ENCODE measurements at places on chromosomes 3 and 15.

GRCh38 chr3:64943866-64944265 lies 256.1 kb upstream of the ADAMTS9 start:
- DNase-seq = no peak

GRCh38 chr3:116039651-116039985 lies 405.7 kb downstream of the LSAMP start:
- no peak for DNase-seq

GRCh38 chr3:9915254-9916141 lies 1.4 kb upstream of the IL17RC start:
- no peak for DNase-seq

DNA sequence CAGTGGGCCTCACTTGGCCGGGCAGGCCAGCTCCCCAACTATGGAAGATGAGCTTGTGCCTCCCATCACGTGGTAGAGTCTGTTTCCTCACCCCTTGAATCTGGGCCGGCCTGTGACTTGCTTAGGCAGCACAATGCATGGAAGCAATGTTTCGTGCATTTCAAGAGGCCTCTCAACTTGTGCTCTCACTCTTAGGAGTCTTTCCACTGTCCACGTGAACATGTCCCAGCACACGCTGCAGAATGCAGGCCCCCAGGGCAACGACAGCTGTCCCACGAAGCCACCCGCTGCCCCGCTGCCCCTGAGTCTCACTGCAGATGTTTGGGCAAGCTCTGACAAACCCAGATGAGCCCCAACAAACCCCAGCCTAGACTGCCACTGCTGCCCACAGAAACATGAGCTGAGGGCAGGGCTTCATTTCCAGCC lies 27.2 kb upstream of the SLC41A3 start:
- no peak for DNase-seq

DNA sequence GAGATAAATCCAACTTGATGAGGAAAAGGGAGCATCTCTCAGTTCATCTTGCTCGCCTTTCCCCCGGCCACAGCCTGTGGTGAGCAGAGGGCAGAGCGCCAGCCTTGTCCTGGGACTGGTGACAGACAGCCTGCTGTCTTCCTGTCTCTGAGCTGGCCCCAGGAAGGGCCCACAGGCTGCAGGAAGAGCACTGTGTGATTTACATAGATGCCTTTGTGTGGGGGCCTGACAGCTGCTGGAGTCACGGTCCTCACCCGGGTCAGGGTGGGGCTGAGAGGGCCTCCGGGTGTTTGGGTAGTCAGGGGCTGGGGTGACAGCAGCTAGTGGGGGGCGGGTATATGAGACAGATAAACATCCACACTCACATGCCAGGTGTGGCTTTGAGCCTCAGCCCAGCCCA lies 29.3 kb downstream of the PLA2G4D start:
- no peak for DNase-seq

- DNase-seq = no peak
These were observed 26.2 kb downstream of the KIF7 start for GRCh38 chr15:89628806-89629715.

GRCh38 chr3:43221076-43221475 lies 65.3 kb upstream of the SNRK start:
- peak; percentile 25 for DNase-seq

DNA sequence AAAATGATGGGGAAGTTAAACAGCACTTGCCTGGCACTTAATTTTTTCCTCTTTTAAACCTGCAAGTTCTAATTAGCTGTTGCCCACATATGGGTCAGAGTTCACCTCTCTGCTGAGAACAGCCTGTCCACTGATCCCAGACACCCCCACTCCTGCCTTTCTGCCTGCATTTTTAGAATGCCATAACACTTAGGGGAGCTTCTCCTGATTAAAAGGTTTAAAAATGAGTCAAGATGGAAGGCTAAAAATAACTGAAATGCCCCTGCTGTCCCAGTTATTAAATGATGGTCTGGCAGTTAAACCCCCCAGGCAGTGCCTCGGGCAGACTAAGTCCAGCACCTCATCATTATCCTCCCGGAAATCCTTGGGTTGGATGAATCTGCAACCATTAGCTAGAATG lies 913.6 kb upstream of the ARPP21 start:
- DNase-seq = no peak

DNA sequence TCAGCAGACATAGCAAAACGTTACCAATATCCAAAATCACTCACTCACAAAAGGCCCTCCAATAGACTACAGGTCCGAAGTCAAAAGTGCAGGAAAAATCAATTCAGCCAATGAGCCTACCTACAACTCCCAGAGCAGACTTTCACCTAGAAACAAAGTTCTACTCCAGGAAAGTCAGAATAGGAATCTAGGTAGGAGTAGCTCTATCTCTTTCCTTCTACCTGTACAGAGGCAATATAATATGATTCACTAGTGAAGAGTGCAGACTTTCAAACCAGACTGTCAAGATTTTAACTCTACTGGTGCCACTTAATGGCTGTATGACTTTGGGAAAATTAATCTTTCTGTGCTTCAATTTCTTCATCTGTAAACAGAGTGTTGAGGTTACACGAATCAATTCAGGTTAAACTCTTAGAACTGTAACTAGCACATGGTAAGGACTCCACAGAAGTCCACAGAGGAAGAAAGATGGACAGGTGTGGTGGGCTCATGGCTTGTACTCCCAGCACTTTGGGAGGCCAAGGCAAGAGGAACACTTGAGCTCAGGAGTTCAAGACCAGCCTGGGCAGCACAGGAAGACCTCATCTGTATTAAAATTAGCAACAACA lies 9.4 kb downstream of the DCUN1D1 start:
- DNase-seq = no peak

DNA sequence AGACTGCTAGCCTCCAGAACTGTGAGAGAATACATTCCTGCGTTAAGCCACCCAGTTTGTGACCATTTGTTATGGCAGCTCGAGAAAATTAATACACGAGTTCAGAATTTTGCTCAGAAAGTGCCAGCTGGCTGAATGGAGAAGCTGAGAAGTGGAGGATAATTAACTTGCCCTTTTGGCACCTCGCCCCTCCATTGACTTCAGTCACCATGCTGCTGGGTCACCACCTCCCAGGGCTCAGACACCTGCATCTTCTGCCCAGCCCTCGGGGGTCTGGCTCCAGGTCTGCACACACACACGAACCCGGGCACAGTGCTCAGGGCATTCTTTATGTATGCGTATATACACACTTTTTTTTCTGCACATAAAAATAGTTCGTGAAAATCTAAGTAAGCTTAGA lies 32.0 kb downstream of the AMOTL2 start:
- no peak for DNase-seq

GRCh38 chr15:39397883-39398282 lies 183.0 kb upstream of the THBS1 start:
- no peak for DNase-seq

DNA sequence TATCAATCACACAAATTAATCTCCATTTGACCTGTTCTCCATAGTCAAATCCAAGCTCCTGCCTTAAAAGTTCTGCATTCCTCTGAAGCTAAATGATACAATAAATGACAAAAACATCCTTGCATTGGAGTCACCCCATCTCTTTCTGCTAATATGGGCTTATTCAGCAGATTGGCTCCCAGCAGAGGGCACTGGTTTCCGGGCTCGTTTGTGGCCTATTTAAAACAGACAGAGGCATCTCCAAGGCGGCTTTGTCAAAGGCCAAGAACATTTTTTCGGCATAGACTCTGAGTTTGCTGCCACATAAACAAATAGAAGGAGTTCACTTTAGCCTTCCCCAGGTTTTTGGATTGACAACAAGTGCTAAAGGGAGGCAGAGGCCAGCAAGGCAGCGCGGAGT lies 204.4 kb upstream of the RASGRP1 start:
- no peak for DNase-seq

GRCh38 chr3:58798312-58798711 lies 131.7 kb upstream of the FAM3D start:
- DNase-seq = no peak

DNA sequence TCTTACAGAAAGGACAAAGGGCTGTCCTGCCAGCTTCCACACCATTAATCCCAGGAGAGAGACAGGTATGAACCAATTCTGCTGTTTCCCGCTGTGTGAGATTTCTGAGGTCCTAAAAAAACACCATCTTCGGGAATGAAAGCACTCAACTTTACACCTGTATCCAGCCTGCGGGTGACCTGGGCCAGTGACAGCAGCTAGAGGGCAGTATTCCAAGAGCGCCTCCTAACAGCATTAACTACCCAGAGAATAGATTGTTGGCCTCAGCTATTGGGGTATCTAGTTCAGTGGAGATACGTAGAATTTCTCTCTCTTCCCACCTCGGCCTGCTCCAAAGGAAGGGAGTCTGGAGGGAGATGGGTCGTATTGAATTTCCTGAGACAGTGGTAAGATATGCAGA lies 55.1 kb downstream of the WDR76 start:
- no peak for DNase-seq

DNA sequence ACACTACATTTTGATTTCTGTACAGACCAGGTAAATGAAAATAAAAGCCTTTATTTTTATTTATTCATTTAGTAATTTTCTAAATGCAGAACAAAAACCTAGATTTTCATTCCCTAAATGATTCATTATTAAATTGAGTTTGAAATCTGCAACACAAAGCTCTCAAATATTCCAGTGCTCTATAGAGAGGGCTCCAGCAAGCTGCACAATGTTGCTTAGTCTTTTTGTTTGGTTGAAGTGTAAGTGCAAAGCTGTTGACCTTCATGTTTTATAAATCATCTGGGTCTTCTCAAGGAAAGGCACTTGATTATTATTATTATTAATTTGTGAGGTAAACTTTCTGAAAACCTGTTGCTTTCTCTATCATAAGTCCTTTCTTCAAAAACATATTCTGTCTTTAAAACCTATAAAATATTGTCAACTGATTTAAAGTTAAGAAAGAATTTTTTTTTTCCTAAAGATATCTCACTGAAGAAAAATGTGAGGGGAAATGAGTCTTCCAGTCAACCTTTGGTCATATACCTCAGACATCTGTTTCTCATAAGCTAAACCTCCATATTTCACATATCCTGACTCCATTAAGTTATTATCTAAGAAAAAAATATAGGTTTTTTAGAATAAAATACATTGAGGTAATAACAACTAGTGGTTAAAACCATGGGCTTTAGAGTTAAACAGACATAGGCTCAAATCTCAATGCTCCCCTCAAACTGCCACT lies 100.7 kb downstream of the ZIC4 start:
- peak; percentile 23 for DNase-seq

- DNase-seq = peak; percentile 91
These were observed 132.6 kb upstream of the COL8A1 start for GRCh38 chr3:99505646-99506269.

- DNase-seq = no peak
These were observed 120.3 kb downstream of the AKAP13 start for GRCh38 chr15:85500729-85501128.

- DNase-seq = no peak
These were observed 23.2 kb downstream of the SENP8 start for GRCh38 chr15:72141171-72142084.

DNA sequence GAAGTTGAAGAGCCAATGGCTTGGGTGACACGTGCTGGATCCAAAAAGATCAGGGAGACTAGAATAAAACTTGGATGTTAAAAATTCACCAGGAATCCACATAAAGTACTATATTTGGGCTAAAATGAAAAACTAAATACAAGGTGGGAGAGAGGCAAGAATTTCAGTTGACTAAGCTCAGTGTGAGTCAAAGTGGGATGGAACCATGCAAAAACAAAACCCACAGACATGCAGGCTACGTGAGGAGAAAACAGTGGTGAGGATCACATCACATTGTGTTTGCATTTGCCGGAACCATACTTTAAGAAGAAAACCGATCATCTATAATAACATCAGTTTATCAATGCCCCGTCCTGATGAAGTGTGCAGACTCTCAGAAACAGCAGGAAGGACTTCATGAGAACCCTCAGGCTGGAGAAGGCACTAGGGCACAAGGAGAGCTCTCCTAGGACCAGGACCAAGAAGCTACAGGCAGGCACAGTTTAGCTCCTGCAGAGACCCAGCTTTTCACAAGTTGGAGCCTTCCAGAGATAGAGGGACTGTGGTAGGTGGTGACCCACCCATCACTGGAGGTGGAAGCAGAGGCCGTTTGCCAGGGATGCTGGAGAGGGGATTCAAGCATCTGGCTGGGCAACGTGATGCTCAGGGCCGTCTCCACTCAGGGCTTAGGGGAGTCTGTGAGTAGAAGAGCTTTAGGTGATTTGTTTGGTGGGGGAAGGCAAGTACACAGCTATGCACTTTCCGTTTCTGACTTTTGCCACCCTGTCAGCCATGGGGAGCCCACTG lies 29.0 kb upstream of the NR2E3 start:
- DNase-seq = peak; percentile 32

DNA sequence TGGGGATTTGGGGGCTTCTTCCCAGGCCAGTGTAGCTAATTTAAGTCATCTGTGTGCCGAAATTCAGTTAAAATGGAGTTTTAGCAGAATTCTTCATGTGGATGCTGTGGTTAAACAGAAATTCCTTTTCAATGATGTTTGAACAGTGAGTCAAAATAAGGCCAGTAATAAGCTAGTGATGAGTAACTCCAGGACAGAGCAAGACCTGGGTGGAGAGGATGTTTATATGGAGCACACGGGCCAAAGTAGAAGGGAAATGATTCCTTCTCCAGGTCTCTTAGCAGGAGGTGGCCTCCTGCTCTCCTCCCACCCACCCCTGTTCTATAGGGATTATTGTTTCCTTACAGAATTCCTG lies 31.9 kb upstream of the UACA start:
- peak; percentile 90 for DNase-seq

GRCh38 chr3:107025961-107026360 lies 351.3 kb upstream of the CCDC54 start:
- no peak for DNase-seq

DNA sequence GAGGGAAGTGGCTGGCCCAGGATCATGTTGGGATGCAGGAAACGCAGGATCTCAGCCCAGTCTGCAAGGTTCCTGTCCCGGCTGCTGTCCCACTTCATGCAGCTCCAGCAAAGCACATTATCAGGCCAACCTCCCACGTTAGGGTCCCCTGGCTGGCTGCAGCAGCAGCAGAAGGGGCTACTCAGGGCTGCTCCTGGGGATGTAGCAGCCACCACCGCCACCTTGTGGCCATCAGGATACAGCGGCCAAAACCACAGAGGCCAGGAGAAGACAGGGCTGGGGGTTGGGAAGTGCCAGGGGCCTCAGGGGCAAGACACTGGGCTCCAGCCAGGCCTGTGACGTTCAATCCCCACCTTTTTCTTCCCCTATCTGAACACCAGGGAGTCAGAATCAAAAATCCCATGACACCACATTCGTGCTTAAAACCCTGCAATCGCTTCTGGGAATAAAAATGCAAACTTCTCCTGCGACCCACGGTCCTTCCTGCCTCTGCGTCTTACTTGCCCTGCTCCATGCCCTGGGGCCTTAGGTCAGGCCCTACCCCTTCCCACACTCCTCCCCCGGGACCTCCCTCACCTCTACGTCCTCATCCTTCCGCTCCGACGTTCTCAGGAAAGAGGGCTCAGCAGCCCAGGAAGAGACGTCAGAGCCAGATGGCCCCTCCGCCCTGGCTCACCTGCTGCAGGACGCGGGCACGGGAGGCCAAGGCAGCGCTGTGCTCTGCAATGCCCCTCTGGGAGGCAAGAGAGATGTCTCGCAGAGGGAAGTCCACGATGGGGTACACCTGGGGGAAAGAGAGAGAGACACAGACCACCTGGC lies 21.5 kb downstream of the SSUH2 start:
- DNase-seq = peak; percentile 29

GRCh38 chr15:38373016-38373415 lies 80.9 kb upstream of the FAM98B start:
- DNase-seq = no peak
